ENCODE measurements at places on chromosomes 1 and 21. TPM values are rescaled to one million over a fixed set of nuclear protein-coding genes. Genes with fewer than 3 reads are reported as not detected.

The NR5A2 gene
- total RNA-seq, result 1.8 TPM

The S100A12 gene
- not detected for total RNA-seq

The OR6K6 gene
- not detected for total RNA-seq

The CATSPERE gene
- total RNA-seq, result 1.2 TPM

The NHLH1 gene
- 0.26 TPM for total RNA-seq

The FHAD1 gene
- 6.9 TPM for total RNA-seq

The TMEM61 gene
- 5.0 TPM for total RNA-seq

The IGSF9 gene
- 22.9 TPM for total RNA-seq

The DNAJC6 gene
- total RNA-seq, result 11.2 TPM

The AMY1C gene
- total RNA-seq, result not detected

The PLK3 gene
- 12.7 TPM for total RNA-seq

The ATP5PF gene
- 108 TPM for total RNA-seq

The LHX8 gene
- total RNA-seq, result not detected

The MYBPHL gene
- not detected for total RNA-seq

The INKA2 gene
- 1.4 TPM for total RNA-seq

The SEMA6C gene
- total RNA-seq, result 6.1 TPM

The BTBD19 gene
- 7.3 TPM for total RNA-seq

The USH2A gene
- total RNA-seq, result not detected

The MYCL gene
- 6.2 TPM for total RNA-seq

The TSPAN1 gene
- 139 TPM for total RNA-seq

The OR6Y1 gene
- not detected for total RNA-seq

The KCNJ15 gene
- not detected for total RNA-seq

The DSCAM gene
- not detected for total RNA-seq

The PBX1 gene
- 57.7 TPM for total RNA-seq

The RIMS3 gene
- 14.0 TPM for total RNA-seq

The ADAMTS5 gene
- total RNA-seq, result not detected

The IBA57 gene
- total RNA-seq, result 7.8 TPM
